Liver (tissue), 10 donors: ENCODE measurements at places on chromosomes 5 and 9. TPM values are rescaled to one million over a fixed set of nuclear protein-coding genes. Genes with fewer than 3 reads are reported as not detected.

Gene CBY3
- not detected for polyA plus RNA-seq

Gene ARL10
- 0.35 TPM for polyA plus RNA-seq

Gene LHX3
- not detected for polyA plus RNA-seq

Gene MCC
- polyA plus RNA-seq = 9.4 TPM

Gene LRRC19
- 2.1 TPM for polyA plus RNA-seq

Gene CDC20B
- not detected for polyA plus RNA-seq

Gene MAMDC2
- 0.74 TPM for polyA plus RNA-seq

Gene OSMR
- polyA plus RNA-seq = 6.6 TPM

Gene SPATA31C1
- polyA plus RNA-seq = not detected

Gene SLC34A3
- not detected for polyA plus RNA-seq

Gene SPATA31C2
- polyA plus RNA-seq = not detected

DNA sequence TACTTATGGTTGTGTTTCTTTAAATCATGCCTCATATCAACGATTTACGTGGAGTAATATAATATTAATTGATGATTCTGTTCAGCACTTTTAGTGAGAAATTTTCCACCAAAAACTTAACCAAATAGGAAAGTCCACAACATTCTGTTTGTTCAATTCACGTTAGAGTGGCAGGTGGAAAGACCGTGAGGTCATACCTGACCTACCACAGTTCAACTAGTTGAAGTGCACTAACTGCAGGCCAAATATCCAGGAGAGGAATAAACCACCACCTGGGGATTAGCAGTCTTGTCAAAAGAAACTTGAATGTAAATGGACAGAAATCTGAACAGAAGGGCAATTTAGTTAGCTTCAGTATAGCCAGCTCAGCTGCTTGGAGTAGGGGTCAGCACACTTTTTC, 577.7 kb downstream of the KIF4B start:
- H3K27ac ChIP-seq = no peak overlapping the region
- no peaks in the 10 kb centered on the region for H3K4me1 ChIP-seq
- no peaks in the 10 kb centered on the region for H3K27me3 ChIP-seq
- H3K4me3 ChIP-seq = no peak overlapping the region
- DNase-seq = no peak
- H3K36me3 ChIP-seq = no peaks in the 10 kb centered on the region

DNA sequence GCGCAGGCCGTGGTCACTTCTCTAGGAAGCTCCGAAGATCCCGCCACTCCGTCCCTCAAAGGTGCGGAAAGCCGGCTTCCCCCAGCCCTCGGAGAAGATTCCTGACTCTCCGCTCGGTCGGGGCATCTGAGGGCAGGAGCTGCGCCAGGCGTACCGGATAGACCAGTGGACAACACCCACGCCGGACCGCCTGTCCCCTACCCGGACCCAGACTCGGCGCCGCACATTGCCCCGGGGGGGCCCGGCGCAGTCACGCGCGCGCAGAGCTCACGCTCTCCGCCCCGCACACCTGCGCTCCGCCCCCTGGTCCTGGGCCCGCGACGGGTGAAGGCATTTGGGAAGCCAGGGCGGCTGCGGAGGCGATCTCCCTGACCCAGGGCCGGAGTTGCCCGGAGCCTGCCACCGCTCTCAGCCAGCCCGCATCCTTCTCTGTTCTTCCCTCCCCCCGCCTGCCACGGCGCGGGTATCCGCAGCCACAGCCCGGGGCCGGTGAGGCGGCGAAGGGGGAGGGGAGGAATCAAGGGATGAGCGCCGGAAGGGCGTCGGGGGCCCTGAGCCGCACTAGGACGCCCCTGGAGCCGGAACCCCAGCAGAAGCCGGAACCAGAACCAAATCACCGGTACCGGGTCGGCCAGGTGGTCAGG, 448 bp downstream of the RELL2 start:
- H3K27me3 ChIP-seq = no peaks in the 10 kb centered on the region
- peaks cover 9% of the 10 kb centered on the region for H3K4me1 ChIP-seq
- no peak for DNase-seq
- H3K27ac ChIP-seq = peak overlapping the region; percentile 86

GRCh38 chr5:127564002-127564769, 46.7 kb downstream of the PRRC1 start:
- H3K4me3 ChIP-seq = no peak overlapping the region
- no peaks in the 10 kb centered on the region for H3K4me1 ChIP-seq
- no peaks in the 10 kb centered on the region for H3K27me3 ChIP-seq
- DNase-seq = no peak
- H3K27ac ChIP-seq = no peak overlapping the region
- no peaks in the 10 kb centered on the region for H3K36me3 ChIP-seq

- DNase-seq = no peak
- no peaks in the 10 kb centered on the region for H3K36me3 ChIP-seq
- no peak overlapping the region for H3K4me3 ChIP-seq
- no peaks in the 10 kb centered on the region for H3K4me1 ChIP-seq
Measured at GRCh38 chr9:135609366-135609955, 29.9 kb downstream of the GLT6D1 start.

- DNase-seq = no peak
- H3K4me1 ChIP-seq = no peaks in the 10 kb centered on the region
- H3K27me3 ChIP-seq = no peaks in the 10 kb centered on the region
- H3K36me3 ChIP-seq = no peaks in the 10 kb centered on the region
- no peak overlapping the region for H3K4me3 ChIP-seq
Measured at GRCh38 chr5:73482383-73483136, 15.7 kb upstream of the BTF3 start.

GRCh38 chr9:16139774-16140173, 586.9 kb downstream of the CCDC171 start:
- H3K4me1 ChIP-seq = no peaks in the 10 kb centered on the region
- H3K36me3 ChIP-seq = no peaks in the 10 kb centered on the region
- H3K4me3 ChIP-seq = no peak overlapping the region

DNA sequence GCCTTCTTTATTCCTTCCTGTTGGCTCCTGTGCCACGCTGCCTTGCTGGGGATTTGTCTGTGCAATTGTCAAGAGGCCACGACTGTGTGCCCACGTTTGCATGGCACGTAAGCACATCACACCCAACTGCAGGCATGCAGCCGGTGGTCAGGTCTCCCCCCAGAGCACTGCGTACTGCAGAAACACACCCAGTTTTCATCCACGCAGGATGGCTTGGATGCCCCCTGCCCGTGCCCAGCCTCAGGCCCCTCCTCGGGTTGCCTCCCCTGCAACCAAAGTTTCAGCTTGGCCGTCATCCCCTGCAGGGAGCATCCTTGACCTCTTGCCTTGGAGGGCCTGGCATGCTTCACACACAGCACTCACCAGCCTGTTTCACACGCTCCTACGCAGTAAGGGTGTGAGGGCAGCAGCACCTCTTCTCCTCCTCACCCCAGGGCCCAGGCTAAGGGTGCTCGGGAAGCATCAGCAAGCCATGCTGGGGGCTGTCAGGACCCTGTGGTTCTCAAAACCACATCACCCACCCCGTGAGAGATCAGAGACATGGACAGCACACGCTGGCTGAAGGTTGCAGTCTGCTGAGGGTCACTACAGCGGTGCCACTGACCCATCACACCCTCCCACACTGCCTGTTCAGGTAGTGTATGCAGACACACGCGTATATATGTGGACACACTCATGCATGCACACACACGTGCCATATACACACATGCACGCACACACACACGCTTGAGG, 3.1 kb downstream of the MRPL36 start:
- peaks cover 9% of the 10 kb centered on the region for H3K4me1 ChIP-seq

DNA sequence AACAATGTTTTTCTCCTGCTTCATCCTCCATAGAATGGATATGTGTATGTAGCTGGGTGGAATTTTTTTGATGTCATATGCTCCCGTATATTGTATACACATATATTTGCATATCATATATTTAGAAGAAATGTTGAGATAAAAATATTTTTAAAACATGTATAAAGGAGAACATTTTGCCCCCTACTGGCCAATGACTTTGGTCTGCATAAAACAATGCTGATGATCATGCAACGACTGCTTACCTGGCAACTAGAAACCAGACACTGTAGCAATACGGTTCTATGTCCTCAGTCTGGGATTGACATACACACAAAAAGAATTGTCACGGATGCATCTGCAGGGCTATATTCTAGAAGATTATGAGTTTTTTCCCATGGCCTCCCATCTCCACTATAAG, 503.6 kb downstream of the ELAVL2 start:
- H3K36me3 ChIP-seq = no peaks in the 10 kb centered on the region
- no peak for DNase-seq
- no peaks in the 10 kb centered on the region for H3K4me1 ChIP-seq
- no peak overlapping the region for H3K4me3 ChIP-seq

DNA sequence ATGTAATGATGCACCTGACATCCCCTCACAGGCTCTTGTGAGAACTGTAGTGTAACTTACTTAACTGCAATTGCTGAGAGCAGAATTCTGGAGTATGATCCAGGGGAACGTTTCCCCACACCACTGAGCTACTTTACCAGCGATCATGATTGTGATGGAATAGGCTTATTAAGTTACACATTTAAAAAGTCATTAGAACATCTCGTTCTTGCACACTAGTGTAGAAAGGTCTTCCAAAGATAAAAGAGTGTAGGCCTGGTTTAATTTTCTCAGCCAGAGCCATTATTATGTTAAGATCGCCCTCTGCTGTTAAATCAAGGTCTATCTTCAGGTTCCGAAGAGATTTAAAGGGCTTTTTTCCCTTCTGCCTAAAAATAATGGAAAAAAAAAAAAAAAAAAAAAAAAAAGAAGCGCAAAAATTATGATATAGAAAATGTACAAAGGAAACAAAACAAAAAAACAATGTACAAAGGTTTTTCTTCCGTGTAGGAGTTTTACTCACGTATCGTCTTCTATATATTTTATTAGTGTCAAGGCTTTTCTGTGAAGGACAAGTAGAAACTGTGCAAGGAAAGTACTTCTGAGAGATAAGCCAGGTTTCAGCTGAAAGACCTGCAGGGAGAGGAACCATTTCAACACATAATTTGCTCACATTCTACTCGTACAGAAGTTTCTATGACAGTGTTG, 18.6 kb upstream of the MOB3B start:
- DNase-seq = no peak
- H3K4me1 ChIP-seq = no peaks in the 10 kb centered on the region
- H3K4me3 ChIP-seq = no peak overlapping the region
- no peak overlapping the region for H3K27ac ChIP-seq

GRCh38 chr9:98161851-98162250, 30.6 kb downstream of the CORO2A start:
- no peak for DNase-seq
- peaks cover 21% of the 10 kb centered on the region for H3K4me1 ChIP-seq
- H3K27ac ChIP-seq = no peak overlapping the region
- no peaks in the 10 kb centered on the region for H3K36me3 ChIP-seq
- H3K4me3 ChIP-seq = no peak overlapping the region
- no peaks in the 10 kb centered on the region for H3K27me3 ChIP-seq

GRCh38 chr5:82360022-82360421, 81.9 kb upstream of the RPS23 start:
- no peaks in the 10 kb centered on the region for H3K4me1 ChIP-seq
- DNase-seq = no peak

- H3K4me3 ChIP-seq = peak overlapping the region; percentile 48
- peak overlapping the region; percentile 94 for H3K27ac ChIP-seq
- H3K36me3 ChIP-seq = no peaks in the 10 kb centered on the region
- DNase-seq = no peak
- H3K27me3 ChIP-seq = no peaks in the 10 kb centered on the region
- peaks cover 23% of the 10 kb centered on the region for H3K4me1 ChIP-seq
Measured at GRCh38 chr5:142109331-142110045, 909 bp downstream of the NDFIP1 start.

DNA sequence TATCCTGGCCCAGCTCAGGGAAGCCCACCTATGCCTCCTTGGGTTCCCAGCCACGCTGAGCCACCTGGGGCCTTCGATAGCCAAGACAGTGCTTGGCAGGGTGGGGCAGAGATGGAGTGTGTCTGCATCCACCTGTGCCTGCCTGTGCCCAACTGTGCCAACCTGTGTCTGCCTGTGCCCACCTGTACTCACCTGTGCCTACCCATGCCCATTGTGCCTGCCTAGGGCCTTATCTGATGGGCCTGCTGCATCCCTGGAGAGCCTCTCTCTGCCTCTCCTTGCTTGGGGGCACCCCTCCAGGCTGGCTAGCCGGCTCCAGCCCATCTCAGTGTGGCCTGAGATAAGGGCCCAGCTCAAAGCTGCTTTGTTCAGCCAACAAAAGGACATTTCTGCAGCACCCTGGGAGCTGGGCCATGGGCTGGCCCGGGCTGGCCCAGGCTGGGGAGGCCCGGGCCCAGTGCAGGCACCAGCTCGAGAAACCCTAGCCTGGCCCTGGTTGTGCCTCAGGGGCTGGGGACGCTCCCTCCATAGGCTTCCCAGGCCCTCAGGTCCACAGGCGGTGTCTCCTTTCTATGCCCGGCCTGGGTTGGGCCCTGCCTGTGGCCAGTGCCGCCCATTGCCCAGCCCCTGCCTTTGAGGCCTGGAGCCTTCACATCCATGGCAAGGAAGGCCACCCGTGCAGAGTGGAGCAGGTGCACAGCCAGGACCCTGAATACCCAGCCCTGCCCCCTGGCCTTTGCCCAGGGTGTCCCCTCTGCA, 37.3 kb upstream of the NOTCH1 start:
- no peak overlapping the region for H3K4me3 ChIP-seq
- DNase-seq = no peak
- no peaks in the 10 kb centered on the region for H3K36me3 ChIP-seq
- no peak overlapping the region for H3K27ac ChIP-seq
- no peaks in the 10 kb centered on the region for H3K4me1 ChIP-seq
- no peaks in the 10 kb centered on the region for H3K27me3 ChIP-seq
